ENCODE measurements at places on chromosomes 13 and 19.

DNA sequence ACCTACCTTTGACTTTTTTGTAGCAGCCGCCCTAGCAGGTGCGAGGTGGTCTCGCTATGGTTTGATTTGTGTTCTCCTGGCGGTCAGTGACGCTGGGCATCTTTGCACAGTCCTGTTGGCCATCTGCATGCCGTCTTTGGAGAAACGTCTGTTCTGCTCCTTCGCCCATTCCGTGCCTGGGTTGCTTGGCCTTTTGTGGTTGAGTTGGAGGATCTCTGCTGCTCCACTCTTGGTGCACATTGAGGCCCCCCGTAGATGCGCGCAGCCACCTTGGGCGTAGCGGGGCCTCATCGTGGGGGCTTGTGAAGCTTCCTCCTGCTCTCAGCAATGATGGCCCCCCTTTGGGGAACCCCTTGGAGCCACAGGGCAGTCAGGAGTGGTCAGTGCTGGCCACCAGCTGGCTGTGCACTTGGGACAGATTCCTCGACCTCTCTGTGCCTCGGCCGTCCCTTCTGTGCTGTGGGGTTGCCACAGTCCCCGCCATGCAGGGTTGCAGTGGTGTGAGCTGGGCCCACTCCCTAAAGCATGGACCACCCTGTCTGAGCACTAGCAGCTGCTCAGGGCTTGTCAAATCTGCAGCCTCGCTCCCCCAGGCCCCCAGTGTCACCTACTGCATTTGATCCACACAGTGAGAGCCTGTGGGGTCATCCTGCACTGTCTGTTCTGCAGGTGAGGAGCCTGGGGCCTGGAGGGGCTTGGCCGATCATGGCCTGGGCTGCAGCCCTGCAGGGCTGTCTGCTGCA lies 170.8 kb downstream of the KDM4B start:
- no peak for DNase-seq

- DNase-seq, result no peak
Observed at GRCh38 chr13:63381078-63381859, 1965.6 kb upstream of the PCDH20 start.

DNA sequence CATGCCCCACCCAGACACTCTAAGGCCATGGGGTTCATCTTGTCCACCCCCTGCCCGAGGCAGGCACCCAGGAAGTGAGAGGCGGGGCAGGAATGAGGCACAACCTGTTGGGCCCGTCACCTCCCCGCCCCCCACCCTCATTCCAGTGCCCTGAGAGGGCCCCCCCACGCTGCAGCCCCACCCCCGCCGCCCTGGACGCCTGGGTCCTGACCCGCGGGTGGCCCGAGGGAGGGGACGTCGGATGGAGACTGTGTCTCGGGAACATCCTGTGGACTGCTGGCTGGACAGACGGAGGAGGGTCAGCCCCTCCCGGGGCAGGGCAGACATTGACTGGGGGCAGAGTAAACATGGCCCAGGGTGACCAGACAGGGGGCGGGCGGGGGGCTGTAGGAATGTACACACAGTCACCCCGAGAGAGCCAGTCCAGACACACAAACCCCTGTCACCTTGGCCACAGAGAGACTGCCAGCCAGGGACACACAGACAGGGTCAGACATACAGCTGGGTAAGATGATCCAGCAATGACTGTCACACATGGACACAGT lies 7.4 kb upstream of the JUNB start:
- no peak for DNase-seq

DNA sequence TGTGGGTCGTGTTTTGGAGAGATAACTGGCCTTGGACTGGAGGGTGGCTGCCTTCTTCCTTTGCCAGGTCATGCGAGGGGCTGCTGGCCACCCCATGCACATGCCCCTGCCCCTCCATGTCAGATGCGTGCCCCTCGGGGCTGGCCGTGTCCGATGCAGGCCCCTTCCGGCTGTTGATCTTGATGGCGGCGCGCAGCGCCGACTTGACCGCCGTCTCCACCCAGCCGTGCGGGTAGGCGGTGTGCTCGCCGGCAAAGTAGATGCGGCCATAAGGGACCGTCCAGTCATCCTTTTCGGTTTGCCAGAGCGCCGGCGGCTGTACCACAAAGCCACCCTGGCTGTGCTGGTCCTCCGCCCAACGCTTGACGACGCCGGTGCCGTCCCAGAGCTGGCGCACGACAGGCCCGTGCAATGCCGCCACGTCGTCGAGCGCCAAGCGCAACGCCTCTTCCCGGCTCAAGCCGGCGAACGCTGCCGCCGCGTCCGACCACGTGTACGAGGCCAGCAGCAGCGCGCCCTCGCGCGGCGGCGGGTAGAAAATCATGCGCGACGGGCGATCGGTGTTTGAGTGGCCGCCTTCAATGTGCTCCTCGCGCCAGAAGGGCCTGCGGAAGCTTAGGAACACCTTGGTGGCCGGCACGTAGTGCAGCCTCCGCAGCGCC lies 6.9 kb downstream of the IL4I1 start:
- DNase-seq, result peak; percentile 32

- DNase-seq, result no peak
Observed at GRCh38 chr13:35472323-35472881, 4.1 kb downstream of the MAB21L1 start.

DNA sequence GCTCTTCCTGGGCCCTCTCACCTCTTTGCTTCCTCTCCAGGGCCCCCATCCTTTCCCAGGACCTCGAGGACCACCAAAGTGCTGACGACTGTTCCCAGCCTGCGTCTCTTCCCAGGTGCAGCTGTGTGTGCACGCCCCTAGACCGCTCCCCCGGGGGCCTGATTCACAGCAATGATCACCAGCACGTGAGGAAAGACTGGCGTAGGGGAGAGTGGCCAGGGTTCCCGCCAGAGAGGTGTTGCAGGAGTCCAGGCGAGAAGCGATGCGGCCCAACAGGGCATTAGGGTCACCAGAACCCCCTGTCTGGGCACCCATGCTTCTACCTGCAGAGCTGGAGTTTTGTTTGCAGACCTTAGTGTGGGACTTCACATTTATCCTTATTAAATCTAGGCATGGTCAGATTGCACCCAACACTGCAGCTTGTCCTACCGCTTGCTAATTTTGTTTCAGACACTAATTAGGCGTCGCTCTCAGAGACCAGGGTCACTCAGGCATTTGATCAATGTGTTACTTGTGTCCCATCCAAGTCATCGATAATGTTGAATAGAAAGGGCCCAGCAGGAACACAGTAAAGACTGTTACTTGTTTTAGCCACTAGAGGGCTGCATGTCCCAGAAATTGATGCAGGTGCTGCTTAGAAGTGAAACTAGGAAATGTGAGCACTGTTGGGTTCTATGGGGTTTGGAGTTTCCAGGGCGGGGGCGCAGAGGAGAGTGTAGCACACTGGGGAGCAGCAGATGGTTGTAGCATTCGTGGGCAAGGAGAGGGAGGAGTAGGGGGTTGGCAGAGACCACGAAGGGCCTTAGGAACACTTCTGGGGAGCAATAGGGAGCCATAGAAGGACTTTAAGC lies 53.2 kb downstream of the CDADC1 start:
- DNase-seq, result no peak

DNA sequence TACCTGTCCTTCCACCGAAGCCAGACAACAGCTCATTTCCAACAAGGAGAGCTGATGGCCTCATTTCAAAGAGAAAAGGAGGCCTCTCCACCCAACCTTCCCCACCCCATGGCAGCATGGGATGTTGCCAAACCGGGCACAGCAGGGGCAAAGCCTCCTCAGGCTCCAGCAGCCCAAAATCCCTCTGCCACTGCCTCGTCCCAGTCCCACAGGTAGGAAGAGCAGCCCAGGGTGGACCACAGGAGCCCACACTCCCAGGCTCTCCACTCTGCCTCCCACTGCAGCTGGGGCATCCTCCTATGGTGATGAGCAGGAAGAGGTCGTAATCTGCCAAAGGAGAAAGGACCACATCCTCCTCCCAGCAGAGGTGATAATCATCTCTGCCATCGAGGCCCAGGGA lies 50.9 kb downstream of the PEPD start:
- DNase-seq, result no peak

DNA sequence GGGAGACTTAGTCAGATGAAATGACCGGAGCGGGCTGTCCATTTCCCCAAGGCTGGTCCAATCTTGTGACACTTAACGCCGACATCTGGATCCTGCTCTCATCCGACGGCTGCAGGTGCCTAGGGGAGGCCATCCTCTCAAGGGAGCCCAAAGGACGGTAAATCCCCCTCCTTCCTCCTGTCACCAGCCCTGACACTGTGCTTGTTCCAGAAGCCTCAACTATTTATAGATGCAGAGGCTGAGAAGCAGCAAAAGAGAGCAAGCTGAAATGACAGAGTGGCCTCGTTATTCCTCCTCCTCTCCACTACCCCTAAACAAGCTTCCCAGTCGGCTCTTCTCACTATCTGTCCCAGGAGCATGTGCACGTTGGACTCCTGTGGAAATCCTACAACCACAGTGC lies 533.7 kb downstream of the LIG4 start:
- no peak for DNase-seq

- no peak for DNase-seq
Observed at GRCh38 chr13:40026741-40027140, 371.3 kb downstream of the COG6 start.

DNA sequence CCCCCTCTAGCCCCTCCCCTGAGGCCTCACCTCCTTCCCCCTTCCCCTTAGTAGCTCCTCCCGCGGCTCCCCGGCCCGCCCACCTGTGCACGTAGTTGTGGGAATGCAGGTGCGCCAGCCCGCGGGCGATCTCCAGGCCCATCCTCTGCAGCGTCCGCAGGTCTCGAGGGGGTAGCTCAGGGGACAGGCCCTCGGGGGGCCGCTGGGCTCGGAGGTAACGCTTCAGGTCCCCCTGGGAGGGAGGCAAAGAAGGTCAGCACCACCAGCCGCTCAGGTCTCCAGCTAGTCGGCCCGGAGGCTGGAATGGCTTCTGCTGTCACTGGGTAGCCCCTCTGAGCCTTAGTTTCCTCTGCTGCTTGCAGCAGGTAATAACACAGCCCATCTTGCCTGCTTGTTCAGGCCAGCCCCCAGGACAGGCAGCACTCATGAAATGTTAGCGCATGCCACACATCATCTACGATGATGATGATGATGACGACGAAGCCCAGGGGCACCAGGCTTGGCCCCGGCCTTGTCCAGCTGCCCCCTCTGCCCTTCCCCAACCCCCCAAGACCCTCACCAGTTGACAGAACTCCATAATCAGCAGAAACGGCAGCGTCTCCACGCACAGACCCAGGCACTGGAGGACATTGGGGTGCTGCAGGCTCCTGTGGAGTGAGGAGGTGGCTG lies 9.2 kb downstream of the LMTK3 start:
- no peak for DNase-seq

DNA sequence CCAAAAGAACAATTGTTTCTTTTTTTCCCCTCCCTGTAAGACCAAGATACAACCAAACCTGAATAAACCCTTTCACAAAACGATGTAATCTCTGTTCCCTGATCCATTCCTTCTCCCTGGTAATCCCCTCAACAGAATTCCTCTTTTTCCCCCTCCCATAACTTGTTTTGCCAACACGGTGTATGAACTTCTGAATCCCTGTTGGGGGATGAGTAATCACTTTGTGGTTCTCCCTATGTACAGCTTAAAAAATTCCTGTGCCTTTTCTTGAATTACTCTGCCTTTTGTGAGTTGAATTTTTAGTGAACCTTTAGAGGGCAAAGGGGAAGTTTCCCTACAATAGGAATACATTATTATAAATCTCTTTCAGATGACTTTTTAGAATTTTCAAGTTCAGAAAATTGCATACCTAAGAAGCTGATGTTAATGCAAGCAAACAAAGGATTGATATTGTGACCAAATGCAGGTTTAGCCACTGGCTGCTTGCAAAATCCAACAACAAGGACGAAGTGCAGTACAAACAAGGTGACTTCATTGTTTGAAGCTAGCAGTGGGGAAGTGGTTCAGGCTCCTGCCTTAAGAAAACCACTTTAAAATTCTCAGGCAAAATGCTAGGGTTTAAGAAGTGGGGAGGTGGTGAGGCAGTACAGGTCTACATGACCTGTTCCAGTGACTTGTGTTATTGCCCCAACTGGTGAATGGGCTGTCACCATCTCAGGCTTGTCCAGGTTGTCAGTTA lies 15.0 kb upstream of the EPSTI1 start:
- DNase-seq, result no peak

DNA sequence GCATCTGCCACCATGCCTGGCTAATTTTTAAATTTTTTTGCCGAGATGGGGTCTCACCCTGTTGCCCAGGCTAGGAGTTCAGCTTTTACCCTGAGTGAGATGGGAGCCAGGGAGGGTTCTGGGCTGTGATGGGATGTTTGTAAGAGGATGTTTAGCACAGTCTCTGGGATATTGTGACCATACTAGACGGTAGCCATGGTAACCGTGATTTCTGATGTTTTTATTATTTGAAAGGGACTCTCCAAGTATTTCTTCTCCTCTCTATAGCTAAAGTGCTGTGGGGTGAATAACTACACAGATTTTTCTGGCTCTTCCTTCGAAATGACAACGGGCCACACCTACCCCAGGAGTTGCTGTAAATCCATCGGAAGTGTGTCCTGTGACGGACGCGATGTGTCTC lies 10.4 kb downstream of the TSPAN16 start:
- DNase-seq, result no peak

GRCh38 chr13:43584751-43585150 lies 202.0 kb downstream of the ENOX1 start:
- DNase-seq, result no peak

- no peak for DNase-seq
Observed at GRCh38 chr13:30026093-30026492, 175.7 kb upstream of the UBL3 start.

- no peak for DNase-seq
Observed at GRCh38 chr13:33252135-33252534, 33.4 kb downstream of the STARD13 start.
